GM03348 (cell line): ENCODE measurements at places on chromosomes 5 and 9.

- no peak for DNase-seq
Measured at GRCh38 chr9:136977223-136977622, at the start of gene PTGDS. Gene PTGDS (plus strand): TSS chr9:136977504. CDS start chr9:136977579, 75 bp downstream.

GRCh38 chr5:153952893-153953292 lies 85.8 kb downstream of the FAM114A2 start:
- DNase-seq: peak; percentile 74

GRCh38 chr5:7884491-7885267 lies 15.7 kb downstream of the MTRR start:
- DNase-seq: no peak

- no peak for DNase-seq
Measured at GRCh38 chr5:169243651-169244422, 57.1 kb downstream of the SLIT3 start.

- DNase-seq: peak; percentile 99
Measured at GRCh38 chr9:127698985-127699670, 7.7 kb upstream of the CFAP157 start.

DNA sequence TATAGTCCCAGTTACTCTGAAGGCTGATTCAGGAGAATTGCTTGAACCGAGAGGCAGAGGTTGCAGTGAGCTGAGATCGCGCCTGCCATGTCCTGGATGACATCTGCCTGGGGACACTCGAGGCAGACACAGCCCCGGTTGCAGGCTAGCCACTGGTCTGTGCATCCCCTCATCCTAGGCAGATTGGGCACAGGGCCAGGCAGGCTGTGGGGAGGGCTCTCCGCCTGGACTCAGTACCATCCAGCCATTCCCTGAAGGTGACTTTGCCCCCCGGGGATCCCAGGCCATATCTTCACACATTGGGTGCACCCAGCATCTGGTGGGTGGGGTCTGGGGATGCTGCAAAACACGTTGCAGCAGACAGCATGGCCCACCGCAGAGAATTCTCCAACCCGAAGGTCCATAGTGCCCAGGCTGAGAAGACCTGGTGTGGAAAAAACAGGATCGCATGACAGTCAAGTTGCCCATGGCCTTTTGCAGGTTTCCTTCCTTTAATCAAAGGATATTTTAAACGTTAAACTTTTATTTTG lies 50.9 kb upstream of the SUSD3 start:
- no peak for DNase-seq

- DNase-seq: no peak
Measured at GRCh38 chr5:54438620-54439389, 16.7 kb upstream of the HSPB3 start.

DNA sequence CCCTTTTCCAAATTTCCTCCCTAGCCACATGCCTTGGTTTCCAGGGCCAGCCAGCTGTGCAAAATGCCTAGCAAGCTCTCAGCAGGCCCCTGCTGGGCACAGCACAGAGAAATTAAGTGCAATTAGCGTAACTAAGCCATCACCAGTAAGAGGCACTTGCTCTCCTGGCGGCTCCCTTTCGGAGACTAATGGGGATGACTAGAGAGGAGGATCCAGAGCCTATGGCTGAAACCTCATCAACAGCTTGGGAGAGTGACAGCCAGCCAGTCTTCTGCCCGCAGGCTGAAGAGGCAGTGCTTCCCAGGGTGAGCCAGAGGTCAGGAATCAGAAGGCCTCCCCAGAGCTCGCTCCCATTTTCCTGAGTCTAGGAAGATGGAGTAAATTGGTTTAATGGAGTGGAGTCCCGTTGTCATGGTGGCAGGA lies 108.4 kb downstream of the KCNIP1 start:
- no peak for DNase-seq

DNA sequence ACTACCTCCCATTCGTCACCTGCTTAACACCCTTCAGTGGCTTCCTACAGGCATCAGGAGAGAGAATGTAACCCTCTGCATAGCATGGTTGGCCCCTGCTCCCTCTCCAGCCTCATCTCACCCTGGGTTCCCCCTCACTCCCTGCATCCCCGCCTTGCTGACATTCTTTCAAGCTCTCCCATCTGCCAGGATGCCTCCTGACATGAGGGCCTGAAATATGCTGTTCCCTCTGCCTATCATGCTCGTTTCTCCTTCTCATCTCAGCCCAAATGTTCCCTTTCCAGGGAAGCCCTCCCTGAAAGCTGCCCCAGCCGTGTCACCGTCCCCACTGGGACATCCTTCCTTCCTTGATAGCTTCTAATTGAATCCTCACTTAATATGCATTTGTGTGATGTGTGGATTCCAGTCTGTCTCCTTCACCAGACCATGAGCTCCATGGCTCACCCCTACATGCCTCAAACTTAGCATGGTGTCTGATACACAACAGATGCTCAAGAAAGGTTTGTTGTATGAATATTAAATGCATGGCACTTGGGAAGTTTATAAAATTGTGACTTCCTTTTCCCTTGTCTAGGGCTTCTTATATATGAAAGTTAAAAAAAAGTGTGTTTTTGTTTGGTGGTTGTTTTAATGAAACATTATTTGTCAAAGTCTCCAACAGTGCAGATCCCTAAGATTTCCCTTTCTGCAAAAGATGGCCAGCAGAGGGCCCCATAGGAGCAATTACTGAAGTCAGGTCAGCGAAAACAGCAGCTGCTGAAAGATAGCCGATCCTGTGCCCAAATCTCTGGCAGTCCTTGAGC lies 7.3 kb upstream of the C5orf58 start:
- DNase-seq: peak; percentile 79

DNA sequence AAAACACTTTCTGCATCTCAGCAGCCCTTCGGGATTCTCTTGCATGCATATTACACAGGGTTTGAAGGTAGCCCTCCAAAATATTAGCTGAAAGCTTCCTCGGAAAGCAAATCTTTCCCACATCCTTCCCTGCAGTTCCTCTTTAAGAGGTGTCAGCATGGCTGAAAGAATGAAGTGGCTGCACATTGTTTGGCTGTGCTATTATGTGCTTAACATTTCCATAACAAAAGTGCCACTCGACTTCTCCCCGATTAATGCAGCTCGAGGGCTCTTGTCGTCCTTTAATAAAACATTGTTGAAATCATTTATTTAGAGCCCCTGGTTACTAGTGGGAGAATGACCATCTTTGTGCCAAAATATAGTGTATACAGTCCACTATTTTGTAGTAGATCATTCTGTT lies 6.5 kb downstream of the GAS1 start:
- no peak for DNase-seq

- DNase-seq: no peak
Measured at GRCh38 chr9:127280880-127281660, 16.5 kb downstream of the GARNL3 start.

DNA sequence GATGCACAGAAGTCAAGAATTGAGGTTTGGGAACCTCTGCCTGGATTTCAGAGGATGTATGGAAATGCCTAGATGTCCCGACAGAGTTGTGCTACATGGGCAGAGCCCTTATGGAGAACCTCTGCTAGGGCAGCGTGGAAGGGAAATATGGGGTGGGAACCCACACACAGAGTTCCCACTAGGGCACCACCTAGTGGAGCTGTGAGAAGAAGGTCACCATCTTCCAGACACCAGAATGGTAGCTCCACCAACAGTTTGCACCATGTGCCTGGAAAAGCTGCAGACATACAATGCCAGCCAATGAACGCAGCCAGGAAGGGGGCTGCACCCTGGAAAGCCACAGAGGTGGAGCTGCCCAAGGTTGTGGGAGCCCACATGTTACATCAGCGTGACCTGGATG lies 104.5 kb downstream of the STK32A start:
- DNase-seq: no peak

GRCh38 chr9:37920471-37921167 lies 16.7 kb upstream of the SLC25A51 start:
- DNase-seq: no peak

- peak; percentile 74 for DNase-seq
Measured at GRCh38 chr9:120931231-120932085, 4.9 kb upstream of the TRAF1 start.

- DNase-seq: no peak
Measured at GRCh38 chr5:65481171-65481581, 544 bp downstream of the ADAMTS6 start.

DNA sequence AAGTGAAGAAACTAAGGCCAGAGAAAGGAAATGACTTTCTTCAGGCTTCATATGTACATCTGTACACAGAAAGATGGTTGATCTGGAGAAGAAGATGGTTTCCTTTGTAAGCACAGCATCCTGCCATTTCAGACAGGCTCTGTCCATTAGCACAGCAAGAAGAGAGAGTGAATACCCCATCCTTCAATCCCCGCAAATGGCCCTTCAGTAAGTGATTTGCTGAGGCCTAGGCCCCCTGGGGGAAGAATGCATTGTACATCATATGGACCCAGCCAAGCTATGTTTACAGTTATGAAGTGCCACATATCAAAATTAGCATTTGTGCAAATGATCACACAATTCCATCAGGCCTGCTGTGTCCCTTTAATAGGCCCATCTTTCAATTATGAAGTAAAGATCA lies 657.4 kb downstream of the BRINP1 start:
- no peak for DNase-seq

- DNase-seq: peak; percentile 29
Measured at GRCh38 chr9:110105107-110105506, 102.9 kb downstream of the C9orf152 start.

GRCh38 chr5:125874717-125875116 lies 548.5 kb upstream of the GRAMD2B start:
- DNase-seq: no peak

GRCh38 chr5:59180515-59180914 lies 597.6 kb downstream of the RAB3C start:
- no peak for DNase-seq
